ENCODE measurements at places on chromosomes 5 and 9.

GRCh38 chr5:131212471-131213021 lies 41.8 kb downstream of the LYRM7 start:
- no peak for DNase-seq

DNA sequence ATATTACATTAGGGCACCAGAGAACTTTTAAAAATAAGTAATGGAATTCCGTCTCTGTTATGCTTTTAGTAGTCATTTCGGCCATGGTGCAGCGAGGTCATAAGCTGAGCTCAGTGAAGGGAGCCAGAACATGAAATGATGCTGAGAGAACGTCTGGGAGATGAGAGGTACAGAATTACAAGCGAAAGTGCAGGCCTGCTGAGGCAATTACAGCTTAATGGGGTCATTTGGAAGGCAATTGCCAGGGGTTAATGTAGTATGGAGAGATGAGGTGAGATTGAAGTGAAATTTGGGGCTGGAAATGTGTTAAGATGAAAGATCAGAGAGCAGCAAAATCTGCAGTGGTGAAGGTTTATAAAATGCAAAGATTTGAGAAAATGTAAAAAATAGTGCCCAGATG lies 96.5 kb downstream of the PBX3 start:
- no peak for DNase-seq

DNA sequence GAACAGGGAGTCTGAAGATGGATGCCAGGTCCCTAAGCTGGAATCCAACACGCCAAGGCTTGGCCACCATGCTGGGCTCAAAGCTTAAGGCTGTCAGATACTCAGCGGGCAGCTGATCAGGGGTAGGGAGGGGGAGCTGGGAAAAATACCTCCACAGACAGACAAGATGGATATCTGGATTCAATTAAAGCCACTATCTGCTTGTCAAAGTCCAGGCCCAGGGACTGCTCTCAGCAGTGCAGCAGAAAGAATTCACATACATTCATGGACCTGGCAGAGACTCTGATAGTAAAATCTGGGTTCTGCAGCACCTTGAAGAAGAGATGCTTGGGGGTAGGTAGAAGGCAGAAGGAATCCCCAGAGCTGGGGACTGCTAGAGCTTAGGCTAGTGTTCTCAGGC lies 3.2 kb upstream of the RPP25L start:
- no peak for DNase-seq

DNA sequence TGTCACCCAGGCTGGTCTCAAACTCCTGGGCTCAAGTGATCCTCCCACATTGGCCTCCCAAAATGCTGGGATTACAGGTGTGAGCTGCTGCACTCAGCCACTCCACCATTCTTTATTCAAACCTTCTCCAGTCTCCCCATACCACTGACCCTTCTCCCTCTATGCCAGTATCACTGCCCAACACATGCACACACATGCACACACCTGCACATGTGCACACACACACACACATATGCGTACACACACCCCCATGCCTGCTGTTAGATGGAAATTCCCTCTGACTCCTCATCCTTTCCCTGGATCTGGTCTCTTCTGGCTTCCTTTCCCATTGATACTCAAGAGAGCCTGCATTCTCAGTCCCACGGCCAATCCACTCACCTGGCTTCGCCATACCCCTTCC lies 170.0 kb downstream of the CRB2 start:
- DNase-seq, result no peak

DNA sequence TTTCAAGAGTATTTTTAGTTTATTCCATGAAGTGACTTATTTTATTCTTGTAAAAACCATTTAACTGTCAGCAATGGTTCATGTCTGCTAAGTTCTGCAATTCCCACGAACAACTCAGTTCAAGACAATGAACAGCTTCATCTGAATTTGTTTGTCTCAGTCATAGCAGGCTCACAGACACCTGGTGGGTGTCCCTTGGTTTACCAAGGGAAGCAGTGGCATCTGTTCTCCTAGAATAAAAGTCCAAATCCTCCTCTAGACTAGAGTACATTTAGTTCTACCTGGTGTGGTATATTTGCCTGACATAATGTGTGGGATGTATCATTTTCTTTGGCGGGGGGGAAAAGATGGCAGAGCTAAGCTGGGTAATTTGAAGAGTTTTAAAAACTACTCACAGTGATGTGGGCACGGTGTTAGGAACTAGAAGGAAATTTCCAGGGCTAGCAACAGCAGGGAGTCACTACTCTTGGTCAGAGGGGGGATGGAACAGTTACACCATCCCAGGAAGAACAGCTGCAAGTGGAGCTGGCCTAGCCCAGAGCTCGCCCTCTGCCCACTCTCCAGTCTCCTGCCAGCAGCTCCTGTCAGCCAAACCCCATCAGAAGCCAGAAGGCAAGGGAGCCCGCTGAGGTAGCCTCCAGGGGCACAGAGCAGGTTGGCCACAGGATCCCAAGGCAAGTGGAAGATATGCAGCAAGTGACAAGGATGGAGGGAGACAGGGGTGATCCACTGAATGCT lies 100.3 kb downstream of the PJA2 start:
- DNase-seq, result no peak

GRCh38 chr5:82309091-82309531 lies 31.0 kb upstream of the RPS23 start:
- no peak for DNase-seq

- DNase-seq, result no peak
Observed at GRCh38 chr5:447501-447900, 4.5 kb downstream of the EXOC3 start.

GRCh38 chr5:135598691-135599395 lies 20.1 kb upstream of the CXCL14 start:
- no peak for DNase-seq
